Stimulated activated CD4-positive, alpha-beta T cell treated with anti-CD3 and anti-CD28 coated beads, TNF-alpha, amount 100 ng/mL, for 24 hours (primary cell): ENCODE measurements at places on chromosomes 16 and 17.

GRCh38 chr17:79937391-79938335, 98.0 kb downstream of the TBC1D16 start:
- no peak for DNase-seq

DNA sequence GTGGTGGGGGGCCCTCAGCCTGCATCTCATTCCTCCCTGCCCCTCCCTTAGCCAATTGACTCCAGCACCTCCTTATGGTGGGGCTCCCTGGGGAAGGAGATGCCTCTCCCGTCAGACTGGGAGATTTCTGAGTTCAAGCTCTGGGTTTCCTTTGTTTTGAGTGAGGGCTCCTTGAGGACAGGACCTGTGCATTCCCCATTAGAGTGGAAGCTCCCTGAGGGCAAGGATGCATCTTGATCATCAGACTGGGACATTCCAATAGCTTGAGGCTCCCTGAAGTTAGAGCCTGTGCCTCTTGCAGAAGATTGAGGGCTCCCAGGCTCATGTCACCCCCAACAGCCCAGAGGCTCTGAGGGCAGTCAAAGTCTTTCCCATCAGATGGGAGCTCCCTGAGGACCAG, 23.6 kb downstream of the TNS4 start:
- DNase-seq, result no peak

DNA sequence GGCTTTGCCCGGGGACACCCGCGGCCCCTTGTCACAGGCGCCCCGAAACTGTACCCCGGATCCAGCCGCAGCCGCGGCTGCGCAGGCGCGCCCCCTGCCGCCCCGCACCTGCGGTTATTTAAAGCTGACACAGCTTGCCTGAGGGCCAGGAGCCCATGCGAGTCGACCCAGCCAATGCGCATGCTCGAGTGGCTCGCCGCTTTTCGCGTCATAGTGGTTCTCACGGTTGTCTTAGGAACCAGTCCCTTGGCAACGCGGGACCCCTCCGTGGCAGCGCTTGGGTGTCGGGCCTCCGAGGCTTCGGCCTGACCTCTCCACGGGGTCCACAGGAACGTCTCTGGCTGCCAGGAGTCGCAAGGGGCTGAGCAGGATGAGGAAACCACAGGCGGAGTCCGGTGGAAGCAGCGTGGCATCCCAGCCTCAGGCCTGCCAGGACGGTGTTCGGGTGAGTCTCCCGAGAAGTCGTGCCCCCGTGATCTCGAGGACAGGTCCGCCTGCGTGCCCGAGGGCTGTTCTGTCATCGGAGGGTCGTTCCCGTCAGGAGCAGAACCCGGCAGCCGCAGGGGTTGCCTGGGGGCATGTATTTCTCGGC, 716.9 kb downstream of the KCNJ18 start:
- no peak for DNase-seq

- DNase-seq, result no peak
Measured at GRCh38 chr17:30091771-30092170, 24.8 kb upstream of the NSRP1 start.

- no peak for DNase-seq
Measured at GRCh38 chr17:21278450-21279197, 5.9 kb upstream of the MAP2K3 start.

- no peak for DNase-seq
Measured at GRCh38 chr17:28484296-28484695, 10.9 kb downstream of the SLC13A2 start.

- no peak for DNase-seq
Measured at GRCh38 chr16:30076276-30076791, 540 bp downstream of the PPP4C start.

GRCh38 chr17:1773696-1774181, 11.9 kb downstream of the SERPINF1 start:
- DNase-seq, result no peak

GRCh38 chr17:16910341-16910740, 61.6 kb downstream of the TNFRSF13B start:
- DNase-seq, result no peak

DNA sequence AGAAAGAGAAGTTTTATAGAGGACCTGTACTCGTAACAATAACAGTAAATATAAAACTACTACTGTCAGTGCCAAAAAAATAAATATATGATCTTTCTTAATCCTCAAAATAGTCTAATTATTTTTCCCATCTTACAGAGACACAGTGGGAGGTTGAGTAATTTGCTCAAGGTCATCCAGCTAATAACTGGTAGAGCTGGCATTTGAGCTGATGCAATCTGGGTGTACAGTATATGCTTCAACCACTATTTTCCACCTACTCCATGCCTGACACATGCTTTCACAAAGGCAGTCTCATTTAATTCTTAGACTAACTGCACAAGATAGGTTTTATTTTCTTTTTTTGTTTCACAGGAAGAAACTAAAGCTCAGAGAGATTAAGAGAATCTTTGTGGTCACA, 33.6 kb downstream of the PIGL start:
- DNase-seq, result no peak

DNA sequence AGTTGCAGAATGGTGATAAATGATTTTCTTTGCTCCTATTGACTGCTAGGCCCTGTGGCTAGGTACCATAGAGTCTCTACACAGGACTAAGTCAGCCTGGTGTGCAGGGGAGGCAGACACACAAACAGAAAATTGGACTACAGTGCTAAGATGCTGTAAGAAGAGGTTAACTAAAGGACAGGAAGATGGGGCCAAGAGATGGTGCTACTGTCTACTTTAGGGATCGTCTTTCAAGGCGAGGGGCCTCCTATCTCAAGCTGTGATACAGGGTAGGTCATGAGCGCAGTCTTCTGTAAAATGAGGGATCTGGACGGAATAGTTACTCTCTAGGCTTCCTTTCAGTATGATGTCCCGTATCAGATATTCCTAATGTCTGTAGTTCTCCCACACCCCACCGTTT, 817 bp downstream of the NME1 start:
- DNase-seq, result no peak

GRCh38 chr16:52906281-52906680, 146.4 kb downstream of the CHD9NB start:
- DNase-seq, result no peak

- no peak for DNase-seq
Measured at GRCh38 chr17:7405350-7406234, 1.7 kb upstream of the TMEM256 start.

GRCh38 chr17:82871056-82871775, 31.4 kb upstream of the ZNF750 start:
- no peak for DNase-seq

DNA sequence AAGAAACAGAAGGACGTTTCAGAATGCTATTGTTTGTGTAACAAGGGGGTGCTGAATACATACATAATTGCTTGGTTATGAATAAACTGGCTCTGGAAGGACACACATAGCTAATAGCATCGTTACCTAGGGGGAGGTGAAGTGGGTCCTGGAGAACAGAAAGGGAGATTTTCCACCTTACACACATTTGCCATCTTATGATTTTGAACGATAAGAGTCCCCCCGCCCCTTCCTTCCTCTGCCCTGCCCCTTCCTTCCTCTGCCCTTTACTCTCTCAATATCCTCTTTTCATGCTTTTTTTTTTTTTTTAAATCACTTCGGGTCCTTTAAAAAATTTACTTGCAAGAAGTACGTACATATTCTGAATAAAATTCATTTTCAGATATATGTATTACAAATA, 902 bp upstream of the DHRS7B start:
- DNase-seq, result no peak

- no peak for DNase-seq
Measured at GRCh38 chr17:38557396-38557795, 48.4 kb downstream of the SRCIN1 start.

DNA sequence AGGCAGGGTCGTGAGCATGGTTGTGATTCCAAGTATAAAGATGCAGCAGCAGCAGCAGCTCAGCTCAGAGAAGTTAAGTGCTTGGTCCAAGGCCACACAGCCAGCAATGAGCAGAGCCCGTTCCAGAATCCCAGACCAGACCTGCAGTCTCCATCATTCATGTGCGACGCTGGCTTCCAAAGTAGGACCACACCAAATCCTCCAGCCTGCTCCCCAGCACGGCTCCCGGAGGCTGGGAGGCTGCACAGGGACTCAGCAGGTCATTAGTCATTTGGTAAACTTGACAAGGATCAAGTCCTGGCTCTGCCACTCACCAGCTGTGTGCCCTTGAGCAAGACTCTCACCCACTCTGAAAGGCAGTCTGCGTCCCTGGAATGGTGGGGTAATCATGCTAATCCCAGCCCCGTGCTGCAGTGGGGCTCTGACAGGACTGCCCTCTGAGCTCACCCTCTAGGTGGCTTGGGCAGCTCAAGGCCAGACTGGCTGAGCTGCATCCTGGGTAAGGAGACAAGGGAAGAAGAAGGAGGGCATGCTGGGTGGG, 95.1 kb upstream of the TMEM132E start:
- DNase-seq, result no peak

DNA sequence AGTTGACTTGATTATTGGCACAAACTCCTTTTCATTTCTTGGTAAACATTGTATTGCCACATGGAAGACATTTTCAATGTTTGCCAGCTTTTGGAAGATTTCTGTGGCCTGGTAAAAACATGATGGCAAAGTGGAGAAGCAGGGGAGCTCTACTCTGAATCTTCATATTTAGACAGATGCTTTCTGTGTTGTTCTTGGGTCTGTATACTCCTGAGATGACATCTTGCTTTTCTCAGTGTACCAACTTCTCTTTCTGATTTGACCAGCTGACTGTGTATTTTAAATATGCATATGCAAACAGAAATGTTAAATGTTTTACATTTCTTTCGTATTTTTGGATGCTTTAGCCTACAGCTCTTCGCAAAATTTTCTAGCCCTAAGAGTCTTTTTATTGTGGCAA, 366.2 kb upstream of the MON1B start:
- no peak for DNase-seq

DNA sequence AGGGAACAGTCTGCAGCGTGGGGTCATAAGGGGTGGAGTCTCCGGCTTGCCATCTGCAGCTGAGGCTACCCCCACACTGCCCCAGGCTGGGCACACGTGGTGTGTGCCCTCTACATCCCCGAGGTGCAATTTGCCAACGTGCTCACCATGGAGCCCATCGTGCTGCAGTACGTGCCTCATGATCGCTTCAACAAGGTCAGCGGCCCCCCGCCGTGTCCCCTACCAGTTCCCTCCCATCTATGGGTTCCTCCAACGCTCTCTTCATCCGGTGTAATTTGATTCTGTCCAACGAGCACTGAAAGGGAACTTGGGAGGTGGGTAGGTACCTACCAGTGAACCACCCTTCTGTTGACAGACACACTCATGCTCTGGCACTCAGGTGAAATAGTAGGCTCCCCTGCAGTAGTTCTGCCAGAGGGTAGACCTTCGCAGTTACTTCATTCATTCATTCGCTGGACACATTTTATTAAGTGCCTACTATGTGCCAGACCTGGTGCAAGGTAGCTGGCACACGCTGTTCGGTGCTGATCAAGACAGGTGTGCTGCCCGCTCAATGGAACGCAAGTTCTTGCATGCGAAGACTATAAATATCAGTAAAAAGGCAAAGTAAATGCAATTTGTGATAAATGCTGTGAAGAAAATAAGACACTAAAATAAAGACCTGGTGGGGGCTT, 2.7 kb downstream of the MLLT6 start:
- no peak for DNase-seq

GRCh38 chr17:303168-303567, 49.4 kb downstream of the RPH3AL start:
- no peak for DNase-seq

DNA sequence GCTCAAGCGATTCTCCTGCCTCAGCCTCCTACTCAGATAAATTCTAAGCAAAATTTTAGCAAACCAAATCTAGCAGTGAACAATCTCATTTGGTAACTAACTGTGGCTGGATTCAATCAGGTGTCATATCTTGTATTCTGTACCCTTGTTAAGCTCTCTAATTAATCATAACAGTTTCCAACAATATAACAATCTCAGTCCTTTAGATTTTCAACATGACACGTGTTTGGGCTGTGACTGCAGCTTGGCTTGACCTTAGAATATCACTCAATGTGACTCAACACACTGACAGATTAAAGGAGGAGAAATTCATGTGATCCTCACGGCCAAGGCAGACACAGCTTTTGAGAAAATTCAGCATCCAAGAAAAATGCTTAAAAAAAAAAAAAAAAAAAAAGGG, 133.6 kb downstream of the BANP start:
- no peak for DNase-seq

- no peak for DNase-seq
Measured at GRCh38 chr16:14427371-14427948, 202.6 kb downstream of the PARN start.

- DNase-seq, result no peak
Measured at GRCh38 chr17:47695429-47696376, 1.7 kb downstream of the TBKBP1 start.

DNA sequence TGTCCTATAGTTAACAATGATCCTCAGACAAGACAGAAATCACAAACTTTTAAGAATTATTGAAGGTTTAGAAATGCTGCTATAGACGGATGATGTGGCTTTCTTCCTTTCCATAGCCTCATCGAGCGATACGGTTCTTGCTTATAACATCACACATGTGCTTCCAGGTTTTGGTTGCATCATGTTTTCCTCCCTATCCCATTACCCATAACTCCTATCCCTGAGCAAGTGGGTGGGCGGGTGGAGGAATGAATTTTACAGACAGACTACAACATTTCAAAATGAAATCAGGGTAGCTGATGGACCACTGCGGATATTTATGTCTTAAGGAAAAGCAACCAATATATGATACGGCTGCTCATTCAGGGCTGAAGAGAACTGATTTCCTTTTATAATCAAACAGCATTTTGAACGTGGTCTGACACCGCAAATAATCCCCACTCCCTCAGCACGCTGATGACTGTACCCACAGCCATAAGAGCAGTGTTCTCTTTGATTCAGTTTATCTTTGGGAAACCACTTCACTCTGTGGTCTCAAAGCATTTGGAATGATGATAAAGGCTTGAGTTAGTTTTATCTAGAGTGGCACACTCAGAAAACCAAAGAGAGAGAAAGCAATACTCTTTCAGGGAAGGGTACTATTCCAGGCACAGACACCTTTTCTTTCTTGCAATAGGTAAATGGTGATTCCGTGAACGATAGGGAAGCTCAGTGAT, 4.6 kb upstream of the AKTIP start:
- no peak for DNase-seq

GRCh38 chr16:28059841-28060575, 3.5 kb downstream of the GSG1L start:
- no peak for DNase-seq

- DNase-seq, result no peak
Measured at GRCh38 chr17:51793686-51794085, 364.8 kb downstream of the CA10 start.

- no peak for DNase-seq
Measured at GRCh38 chr17:56688151-56688550, 94.7 kb downstream of the NOG start.

DNA sequence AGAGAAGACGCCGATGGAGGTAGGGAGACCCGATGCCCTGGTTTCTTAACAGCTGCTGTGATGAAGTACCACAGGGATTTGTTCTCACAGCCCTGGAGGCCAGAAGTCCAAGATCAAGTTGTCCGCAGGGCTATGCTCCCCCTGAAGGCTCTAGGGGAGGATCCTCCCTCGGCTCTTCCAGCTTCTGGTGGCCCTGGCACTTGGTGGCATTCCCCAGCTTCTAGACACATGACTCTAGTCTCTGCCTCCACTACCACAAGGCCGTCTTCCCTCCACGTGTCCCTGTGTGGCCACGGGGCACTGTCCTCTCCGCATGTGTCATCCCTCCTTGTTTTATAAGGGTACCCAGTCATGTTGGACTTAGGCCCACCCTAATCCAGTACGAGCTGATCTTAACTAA, 375.2 kb downstream of the SLC39A11 start:
- no peak for DNase-seq
